Retina (tissue), 1 donor: ENCODE measurements at places on chromosomes 3 and 15.

DNA sequence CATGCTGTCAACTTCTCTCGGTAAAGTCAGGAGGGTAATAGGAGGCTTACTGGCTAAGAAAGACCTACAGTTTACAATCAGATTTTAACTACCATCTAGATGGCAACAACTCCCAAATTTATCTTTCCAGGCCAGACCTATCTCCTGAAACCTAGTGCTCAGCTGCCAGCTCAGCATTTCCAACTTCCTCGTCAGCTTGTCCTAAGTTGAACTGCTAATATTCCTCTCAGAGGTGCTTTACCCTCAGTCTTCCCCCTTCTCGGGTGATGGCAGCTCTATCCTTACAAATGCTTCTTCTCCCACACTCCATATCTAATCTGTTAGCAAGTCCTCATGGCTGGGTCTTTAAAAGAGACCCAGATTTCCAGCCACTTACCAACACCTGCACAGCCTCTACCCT lies 36.9 kb upstream of the UBE2E2 start:
- DNase-seq = no peak

DNA sequence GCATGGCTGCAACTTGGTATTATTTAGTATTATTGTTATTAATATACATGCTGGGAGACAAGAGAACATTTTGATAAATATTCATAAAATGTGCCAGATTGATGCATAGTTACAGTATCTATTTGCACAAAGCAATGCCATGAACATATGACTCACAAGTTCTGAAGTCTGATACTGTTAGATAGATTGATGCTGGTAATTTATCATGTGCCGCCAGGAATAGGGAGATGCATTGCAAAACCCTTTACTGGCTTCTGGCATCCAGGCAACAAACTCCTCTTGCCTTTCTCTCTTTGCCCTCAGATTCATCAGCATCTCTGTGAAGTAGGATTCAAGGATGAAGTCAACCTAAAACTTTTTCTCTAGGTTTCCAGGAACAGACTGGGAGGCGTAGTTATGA lies 41.0 kb upstream of the SLC25A26 start:
- no peak for DNase-seq

DNA sequence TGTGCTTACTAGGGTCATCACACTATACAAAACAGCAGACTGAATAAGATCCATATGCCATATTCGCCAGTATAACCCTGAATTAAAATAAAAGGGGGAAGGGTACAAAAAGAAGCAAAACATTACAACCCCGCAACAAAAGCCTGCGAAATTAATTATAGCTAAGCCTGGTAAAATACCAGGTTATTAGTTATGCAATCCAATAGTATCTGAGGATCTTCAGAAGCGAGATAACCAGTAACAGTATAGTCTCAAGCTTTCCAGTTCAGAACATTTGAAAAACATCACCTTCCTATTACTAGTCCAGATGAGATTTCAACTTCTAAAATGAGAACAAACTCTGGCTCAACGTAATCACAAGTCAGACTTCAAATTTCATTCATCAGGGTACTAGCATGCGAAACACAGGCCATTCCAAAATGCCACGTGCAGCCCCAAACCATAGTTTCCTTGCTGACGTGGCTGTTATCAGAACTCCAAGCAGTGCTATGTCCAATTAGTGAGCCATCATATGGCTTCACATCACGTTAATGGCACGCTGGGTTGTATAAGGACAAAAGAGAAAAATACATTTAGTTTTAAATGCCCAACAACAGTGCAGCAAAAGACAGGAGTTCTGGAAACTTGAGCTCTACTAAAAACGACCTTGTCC lies 1.1 kb downstream of the SSR3 start:
- DNase-seq = peak; percentile 19

DNA sequence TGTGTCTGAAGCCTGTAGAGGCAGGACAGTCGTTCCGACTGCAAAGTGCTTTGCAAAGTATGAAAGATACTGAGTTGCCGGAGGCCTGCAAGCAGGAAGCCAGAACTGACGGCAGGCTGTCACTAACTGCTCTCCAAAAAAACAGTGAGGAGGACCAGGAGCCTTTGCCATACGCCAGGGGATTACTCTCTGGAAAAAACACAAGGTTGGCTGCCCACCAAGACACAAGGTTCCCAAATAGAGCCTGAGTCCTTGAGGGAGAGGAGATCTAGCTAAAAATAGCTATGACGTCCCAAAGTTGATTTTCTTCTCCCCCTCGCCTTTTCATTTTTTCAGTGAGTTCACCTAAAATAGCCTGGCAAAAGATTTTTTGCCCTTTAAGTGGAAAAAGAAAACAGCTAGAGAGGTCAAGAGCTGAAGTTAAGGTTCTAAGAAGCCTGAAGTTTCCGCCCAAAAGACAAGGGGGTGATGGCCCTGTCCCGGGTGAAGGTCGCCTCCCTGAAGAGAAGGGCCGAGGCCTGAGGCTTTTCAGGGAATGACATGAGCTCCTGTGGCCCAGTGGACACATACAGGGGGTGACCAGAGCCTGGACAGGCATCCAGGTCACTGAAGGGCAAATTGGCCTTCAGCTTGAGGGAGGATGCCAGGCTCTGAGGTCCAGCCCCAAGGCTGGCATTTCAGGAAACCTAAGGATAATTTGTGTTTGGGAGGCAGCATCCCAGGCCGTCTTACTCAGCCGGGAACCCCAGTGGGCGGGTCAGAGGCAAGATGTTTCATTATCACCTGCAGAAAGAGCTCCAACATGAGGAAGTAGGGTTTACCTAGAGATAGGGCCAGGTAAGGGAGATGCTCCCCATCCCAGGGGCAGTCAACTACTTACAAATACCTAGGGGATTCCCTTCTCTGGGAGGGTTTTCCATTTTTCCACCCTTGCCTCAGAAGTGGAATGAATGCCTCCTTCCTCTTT lies 44.9 kb upstream of the DGKG start:
- no peak for DNase-seq

GRCh38 chr3:94453864-94454263 lies 391.0 kb downstream of the NSUN3 start:
- DNase-seq = no peak

GRCh38 chr3:23203708-23204330 lies 692 bp downstream of the UBE2E2 start:
- DNase-seq = peak; percentile 75

- DNase-seq = peak; percentile 62
Observed at GRCh38 chr15:48062148-48062872, 58.5 kb upstream of the SLC24A5 start.

GRCh38 chr3:143119009-143119914 lies at the start of gene CHST2:
CHST2 (plus strand) TSS chr3:143119771; CDS start chr3:143120817, 1,046 bp downstream.
- peak; percentile 91 for DNase-seq

- DNase-seq = no peak
Observed at GRCh38 chr3:113898892-113899291, 48.9 kb upstream of the ZDHHC23 start.

DNA sequence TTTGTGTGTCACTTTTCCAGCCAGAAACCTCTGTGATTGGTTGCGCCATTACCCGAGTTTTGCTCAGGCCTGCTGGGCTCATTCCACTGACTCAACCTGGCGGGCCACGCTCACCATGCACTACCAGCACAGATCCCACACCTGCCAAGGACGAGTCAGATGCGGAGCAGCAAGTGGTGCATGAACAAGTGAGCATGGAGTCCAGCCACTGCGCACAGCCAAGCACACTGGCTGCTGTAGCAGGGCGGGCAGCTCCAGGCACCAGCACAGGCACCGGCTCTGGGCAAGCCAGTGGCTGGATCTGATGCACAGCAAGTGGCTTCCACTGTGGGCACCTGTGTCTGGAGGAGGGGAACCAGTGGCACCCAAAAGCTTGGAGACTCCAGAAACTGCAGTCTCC lies 110.4 kb downstream of the CBLB start:
- no peak for DNase-seq

DNA sequence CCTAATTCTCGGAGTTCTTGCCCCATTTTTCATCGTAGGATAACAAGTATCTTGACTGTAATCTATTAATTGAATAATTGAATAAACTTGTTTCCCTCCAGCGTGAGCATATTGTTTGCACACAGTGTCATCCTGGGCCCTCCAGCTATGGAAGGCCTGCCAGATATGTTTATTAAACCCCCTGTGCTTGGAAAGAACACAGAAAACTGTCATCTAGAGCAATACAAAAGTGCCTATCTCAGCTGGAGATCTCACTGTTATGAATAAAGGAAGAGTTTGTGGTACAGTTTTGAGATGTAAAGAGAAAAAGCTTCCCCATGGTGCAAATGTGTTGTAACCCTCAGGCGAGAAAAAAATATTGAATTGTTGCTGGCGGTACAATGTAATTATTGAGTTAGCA lies 405.9 kb downstream of the SOX2 start:
- DNase-seq = no peak

- DNase-seq = no peak
Observed at GRCh38 chr3:18499301-18499700, 74.2 kb upstream of the SATB1 start.

DNA sequence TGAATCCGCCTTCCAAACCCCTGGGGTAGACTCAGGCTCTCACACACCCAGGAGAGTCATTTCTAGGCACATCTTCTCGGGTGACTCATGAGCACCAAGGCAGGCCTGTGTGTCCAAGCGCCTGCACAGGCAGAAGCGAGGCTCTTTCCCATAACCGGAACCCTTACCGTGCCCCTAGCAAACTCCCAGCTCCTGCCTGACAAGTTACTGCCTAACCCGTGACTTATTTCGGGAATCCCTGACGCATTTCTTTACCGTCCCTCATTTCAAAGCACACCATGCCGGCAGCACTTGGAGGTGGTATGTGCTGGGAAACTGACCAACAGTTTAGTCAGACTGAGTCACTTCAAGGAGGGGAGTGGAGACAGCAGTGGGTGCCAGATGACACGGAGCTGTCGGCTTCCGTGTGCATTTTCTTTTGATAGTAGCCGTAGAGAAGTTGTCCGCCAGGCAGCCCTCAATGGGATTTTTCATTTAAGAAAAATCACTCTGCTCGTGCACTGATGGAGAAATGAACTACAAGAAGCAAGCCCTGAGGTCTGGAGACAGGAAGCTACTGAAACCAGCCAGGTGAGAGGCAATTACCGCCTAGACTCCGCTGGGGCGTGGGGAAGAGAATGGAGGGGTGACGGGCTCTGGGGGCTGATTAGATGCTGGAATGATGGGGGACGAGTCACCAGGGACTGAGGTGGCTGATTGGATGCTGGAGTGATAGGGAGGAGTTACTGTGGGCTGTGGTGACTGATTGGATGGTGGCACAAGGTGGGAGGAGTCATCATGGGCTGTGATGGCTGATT lies 17.3 kb upstream of the HRH1 start:
- DNase-seq = no peak

DNA sequence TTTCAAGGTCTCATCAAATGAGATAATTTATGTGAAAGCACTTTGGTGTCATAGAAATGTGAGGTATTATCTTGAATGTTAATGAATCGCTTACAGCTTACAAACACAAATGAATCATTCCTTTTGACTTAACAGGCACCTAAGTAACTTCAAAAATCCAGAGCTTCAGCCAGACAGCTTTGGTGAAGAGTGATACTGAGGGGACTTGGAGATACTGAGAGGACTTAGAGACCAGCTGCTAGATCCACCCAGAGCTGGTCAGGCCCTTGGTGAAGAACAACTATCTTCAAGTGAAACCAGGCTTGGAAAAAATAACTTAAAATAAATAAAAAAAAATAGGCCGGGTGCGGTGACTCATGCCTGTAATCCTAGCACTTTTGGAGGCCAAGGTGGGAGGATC lies 16.2 kb upstream of the ZFYVE19 start:
- DNase-seq = no peak

DNA sequence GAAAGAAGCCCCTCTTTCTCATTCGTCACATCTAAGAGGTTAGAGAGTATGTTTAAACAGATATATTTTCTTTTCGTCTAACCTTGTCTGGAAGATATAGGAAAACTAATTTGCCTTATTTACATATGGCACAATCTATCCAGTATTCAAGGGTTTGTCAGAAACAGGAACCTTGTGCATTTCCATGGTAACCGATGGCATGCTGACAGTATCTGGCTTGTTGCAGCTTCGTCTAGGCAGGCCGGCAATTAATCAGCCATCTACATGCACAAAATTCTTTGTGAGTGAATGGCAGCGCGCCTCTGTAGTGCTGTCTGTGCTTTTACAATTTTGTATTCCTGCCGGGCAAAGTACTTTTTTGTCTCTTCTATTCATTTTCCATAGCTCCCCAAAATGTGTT lies 294.0 kb upstream of the SOX2 start:
- DNase-seq = peak; percentile 26

GRCh38 chr3:64417816-64418215 lies 192.6 kb upstream of the PRICKLE2 start:
- peak; percentile 22 for DNase-seq

DNA sequence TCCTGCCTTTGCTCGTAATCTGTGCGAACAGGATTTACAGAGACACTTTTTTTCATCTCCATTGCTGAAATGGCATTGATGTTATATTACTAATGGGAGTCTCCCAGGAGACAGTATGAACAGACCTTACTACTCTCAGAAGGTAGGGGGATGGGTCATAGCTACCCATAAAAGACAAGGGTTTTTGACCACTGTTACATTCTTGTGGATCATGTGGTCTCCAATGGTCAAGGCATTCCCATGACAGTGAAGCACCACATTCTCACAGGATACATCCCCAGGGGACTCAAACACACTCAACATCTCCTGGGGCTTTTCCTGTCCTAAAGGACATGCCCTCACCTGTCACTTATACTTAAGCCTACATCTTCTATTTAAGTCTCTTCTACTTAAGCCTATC lies 40.8 kb downstream of the MKRN3 start:
- DNase-seq = no peak

- DNase-seq = no peak
Observed at GRCh38 chr15:66934868-66935520, 130.4 kb upstream of the SMAD3 start.

- no peak for DNase-seq
Observed at GRCh38 chr15:34796847-34797435, 1.6 kb upstream of the ACTC1 start.

- no peak for DNase-seq
Observed at GRCh38 chr3:150145659-150146058, 175.0 kb upstream of the PFN2 start.

- no peak for DNase-seq
Observed at GRCh38 chr3:188497021-188497420, 343.1 kb downstream of the LPP start.

GRCh38 chr15:76576523-76577279 lies 240.1 kb downstream of the ISL2 start:
- no peak for DNase-seq

DNA sequence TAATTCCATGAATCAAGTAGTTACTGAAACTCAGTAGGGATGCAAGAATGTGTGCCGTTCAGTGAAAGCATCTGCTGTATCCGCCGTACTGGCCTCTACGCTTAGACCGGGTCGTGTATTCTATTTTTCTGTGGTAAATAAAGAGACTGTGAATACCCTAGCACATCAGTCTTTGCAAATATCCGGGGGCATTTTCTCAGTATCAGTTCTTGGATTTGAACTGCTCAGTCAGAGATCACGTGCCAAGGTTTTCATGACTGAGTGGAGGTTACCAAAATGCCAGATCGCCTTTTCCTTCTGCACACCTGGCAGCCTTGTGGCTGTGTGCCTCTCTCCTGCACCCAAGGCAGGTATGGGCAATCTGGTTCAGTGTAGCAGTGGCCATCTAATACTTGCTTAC lies 377.0 kb downstream of the OCA2 start:
- no peak for DNase-seq

- no peak for DNase-seq
Observed at GRCh38 chr3:17964108-17964507, 221.7 kb upstream of the TBC1D5 start.
